Activated naive CD4-positive, alpha-beta T cell (primary cell): ENCODE measurements at places on chromosomes 3 and 15.

DNA sequence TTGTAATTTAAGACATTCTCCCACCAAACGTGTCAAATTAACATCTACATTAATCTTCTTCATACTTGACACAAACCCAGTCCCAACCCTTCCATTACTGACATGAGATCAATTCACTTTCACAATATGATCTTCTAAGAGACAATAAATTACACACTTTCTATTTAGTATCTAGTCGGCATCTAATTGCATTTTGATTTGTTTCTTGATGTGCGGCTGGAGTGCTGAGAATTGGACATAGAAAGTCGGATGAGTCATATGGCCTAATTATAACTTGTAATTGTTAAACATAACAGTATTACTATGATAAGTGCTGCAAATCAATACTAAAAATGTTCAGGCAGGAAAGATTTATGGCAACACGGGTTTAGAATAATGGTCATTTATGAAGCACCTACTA lies 78.4 kb upstream of the RORA start:
- DNase-seq = no peak

DNA sequence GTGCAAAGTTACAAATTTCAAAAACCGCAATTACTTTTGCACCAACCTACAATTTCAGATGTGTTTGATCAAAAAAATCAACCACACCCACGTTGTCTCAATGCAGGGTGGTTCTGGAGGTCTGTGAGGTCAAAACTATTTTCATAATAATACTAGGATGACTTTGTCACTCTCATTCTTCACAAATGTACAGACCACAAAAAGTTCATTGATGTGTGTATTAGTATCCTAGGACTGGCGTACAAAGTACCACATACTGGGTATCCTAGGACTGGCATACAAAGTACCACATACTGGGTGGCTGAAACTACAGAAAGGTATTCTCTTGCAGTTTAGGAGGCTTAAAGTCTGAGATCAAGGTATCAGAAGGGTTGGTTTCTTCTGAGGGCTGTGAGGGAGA lies 13.0 kb downstream of the SUCLG2 start:
- no peak for DNase-seq

DNA sequence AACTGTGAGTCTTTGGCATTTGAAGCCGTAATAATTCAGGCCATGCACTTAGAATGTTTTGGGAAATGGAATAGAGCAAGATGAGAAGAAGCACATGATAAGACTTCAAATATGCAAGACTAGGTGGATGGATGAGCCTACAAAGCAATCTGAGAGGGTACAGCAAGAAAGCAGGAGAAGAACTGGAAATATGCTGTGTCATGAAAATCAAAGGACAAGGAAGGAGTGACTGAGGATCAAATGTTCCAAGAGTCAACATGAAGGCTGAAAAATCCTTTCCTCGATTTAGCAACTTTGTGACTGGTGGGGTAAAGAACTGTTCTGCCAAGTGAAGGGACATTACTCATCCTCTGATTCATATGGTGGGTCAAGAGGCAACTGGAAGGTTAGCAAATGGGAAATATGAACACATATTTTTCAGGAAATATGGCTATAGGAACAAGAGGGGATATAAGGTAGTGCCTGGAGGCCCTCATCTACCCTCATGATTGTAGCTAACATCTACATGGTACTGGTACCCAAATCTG lies 803.7 kb upstream of the ARRDC4 start:
- DNase-seq = no peak

- no peak for DNase-seq
Observed at GRCh38 chr3:62237286-62237948, 135.9 kb downstream of the FEZF2 start.

DNA sequence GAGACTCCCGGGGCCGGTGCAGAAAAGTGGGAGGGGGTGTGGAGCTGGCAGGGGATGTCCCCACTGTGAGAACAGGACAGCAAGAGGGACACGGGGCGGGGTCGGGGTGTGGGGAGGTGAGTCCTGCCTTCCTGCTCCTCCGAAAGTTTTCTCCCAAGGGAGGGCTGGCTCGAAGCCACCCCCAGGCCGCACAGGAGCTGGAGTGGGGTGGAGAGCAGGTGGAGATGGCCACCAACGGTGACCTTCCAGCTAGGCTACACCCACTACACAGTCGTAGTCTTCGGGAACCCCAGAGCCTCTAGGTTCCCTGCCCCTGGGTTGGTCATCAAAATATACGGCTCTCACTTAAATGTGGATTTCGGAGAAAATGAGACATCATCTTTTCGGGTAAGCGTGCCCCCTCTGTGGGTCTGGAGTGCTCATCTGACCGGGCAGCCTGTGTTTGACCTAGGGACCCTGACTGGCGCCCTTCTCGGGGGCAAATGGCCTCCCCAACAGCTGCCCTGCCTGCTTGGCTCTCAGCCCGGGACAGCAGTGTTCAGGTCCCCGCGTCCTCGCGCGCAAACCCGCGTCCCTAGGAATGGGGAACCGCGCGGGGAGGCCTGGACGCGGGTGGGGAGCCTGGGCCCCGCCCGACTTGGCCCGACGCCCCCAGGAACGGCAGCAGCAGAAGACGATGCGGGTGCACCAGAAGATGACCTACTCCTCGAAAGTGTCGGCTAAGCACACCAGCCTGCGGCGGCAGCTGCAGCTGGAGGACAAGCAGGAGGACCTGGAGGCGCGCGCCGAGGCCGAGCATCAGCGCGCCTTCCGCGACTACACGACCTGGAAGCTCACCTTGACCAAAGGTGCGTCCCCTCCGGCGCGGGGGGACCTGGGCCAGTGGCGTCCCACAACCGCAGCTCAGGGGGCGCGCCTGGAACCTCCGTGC lies 21.2 kb downstream of the CFAP100 start:
- no peak for DNase-seq

DNA sequence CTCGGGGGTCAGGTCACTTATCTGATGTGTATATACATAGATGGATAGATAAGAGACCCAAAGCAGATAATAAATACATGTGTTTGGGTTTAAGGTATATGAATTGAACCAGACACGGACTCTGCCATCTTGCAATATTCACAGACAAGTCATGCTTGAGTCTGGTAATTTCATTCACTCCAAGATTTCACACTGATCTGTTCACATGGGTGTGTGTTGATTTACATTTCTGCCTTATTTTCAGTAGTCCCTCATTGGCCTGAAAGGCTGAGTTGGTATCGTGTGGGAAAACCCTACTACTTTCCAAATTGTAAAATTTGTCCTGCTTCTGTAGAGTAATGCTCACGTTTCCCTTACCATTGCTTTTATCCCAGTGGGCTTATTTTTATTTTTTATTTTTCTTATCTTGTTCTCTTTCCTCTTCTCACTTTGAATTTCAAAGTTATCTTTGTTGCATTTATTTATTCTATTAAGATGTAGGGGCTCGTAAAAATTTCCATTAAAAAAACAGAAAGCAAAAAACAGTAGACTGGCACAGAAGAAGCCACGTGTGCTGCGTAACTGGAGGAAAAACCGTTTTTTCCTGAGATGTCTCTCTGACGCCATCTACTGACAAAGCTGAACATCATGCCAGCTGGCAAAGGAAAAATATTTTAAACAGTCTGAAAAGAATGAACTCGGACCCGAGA lies 10.8 kb upstream of the MFSD1 start:
- no peak for DNase-seq

- DNase-seq = no peak
Observed at GRCh38 chr3:162670181-162670580, 1173.6 kb downstream of the OTOL1 start.

- DNase-seq = no peak
Observed at GRCh38 chr15:33515121-33515520, 204.4 kb downstream of the RYR3 start.

DNA sequence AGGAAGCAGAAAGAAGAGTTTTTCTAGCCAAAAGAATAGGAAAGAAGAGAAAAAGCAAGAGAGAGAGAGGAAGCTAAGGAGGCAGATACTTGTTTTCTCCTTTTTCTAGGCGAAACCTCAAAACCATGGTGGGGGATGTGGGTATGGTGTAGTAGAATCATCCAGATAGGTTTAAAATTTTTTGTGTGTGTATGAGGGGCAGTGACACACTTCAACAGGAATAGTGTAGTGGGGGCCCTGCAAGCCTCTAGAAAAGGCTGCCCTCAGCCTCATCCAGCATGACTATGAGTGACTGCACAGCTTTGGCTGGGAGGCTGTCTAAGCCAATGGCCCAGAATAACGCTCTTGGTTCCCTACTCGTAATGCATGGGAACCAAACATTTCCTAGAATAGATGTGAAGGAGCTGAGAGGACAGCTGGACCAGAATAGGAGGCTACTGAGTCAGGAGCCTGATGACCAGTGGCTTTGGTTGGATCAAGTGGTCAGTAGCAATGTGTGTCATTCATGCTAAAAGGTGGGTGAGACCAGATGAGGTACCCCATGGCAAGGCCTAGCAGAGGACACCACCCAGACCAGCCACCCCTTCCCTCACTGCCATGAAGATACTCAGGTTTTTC lies 24.4 kb downstream of the MOBP start:
- no peak for DNase-seq

DNA sequence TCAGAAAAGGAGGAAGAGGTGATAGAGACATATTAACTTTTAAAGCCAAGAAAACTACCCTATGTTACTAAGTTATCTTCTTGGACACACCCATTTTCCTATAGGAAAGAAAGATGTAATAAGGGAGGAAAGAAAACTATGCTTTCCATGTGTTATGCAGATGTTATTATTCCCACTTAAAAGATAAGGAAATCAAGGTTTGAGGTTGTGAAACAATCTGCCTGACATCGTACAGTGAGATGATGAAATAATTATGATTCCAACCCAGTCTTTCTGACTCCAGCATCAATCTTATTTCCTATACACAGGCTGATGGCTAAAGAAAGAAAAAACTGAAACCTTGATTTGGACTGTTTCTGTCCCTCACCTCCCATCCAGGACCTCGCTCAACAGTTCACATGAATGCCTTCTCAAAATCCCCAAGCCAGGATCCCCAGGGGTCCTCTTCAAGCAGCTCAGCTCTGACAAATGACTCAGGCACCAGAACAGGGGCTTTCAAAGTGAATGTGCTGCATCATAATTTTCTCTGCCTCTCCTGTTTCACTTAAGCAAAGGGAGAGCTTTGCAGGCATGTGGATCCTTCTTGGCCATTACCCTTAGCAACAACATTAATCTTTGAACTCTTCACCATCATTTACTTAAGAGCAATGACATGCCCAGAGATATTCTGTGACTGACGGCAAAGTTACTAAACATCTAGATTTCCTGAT lies 12.4 kb upstream of the EID1 start:
- no peak for DNase-seq

DNA sequence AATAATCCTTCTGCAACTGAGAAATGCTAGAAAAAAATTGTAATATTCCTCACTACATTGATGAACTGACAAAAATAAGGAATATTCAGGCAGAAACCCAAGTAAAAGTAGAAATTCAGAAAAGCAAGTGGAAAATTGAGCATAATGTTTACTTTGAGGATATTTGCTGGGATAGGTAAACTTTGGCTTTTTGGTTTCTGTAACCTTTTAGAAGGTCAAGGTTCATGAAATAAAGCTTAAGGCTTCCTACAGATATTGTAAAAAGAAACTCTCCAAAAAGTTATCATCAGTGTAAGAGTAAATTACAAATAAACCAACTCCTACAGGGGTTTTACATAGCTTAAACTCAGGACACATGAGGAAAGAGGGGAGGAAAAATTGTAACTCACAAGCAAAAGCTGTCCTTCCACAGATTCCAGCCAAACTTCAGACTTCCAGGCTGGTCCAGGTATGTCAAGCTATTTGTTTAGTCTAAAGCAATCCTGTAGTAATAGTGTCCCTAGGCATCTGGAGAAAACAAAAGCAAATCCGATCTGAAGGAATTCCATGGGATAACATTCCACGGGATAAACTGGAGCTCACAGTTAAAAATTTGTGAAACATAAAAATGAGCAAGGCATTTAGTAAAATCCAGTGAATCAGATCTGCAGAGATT lies 21.1 kb downstream of the C3orf70 start:
- no peak for DNase-seq

DNA sequence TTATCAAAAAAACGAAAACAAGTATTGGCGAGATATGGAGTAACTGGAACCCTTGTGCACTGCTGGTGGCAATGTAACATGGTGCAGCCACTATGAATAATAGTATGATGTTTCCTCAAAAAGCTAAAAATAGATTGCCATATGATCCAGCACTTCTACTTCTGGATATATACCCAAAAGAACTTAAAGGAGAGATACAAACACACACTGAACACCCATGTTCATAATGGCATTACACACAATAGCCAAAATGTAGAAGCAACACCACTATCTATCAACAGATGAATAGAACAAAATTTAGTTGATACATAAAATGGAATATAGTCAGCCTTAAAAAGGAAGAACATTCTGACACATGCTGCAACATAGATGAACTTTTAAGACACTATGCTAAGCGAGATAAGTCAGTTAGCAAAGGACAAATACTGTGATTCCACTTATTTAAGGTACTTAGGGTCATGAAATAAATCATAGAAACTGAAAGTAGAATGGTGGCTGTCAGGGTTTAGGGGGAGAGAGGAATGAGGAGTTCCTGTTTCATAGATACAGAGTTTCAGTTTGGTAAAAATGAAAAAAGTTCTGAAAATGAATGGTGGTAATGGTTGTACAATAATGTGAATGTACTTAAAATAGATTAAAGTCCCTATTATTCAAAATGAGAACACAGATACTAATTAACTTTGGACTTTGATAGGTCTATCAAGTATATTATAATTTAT lies 59.4 kb upstream of the IMPG2 start:
- no peak for DNase-seq

- DNase-seq = no peak
Observed at GRCh38 chr3:82790307-82791097, 1029.1 kb upstream of the GBE1 start.

GRCh38 chr15:78316283-78317083 lies 17.1 kb upstream of the SKIC8 start:
- DNase-seq = no peak

DNA sequence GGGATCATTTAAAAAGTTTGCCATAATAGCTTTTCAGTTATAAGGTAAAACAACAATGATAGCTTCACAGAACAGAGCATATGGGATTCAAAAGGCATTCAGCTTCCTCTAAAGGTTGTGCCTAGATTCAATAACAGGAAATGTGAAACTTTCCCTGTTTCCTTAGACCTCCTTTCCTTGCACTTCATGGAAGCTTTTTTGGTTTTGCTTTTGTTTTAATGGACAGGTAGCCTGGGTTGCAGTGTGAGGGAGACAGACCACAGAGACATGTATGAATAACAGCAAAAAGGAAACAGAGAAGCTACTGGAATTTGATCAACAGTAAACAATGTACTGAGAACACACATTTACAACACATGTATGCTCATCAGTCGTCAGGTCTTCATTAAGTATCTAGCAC lies 2.3 kb upstream of the TNFAIP8L3 start:
- DNase-seq = no peak
